ENCODE measurements at places on chromosomes 1 and 21. TPM values are rescaled to one million over a fixed set of nuclear protein-coding genes. Genes with fewer than 3 reads are reported as not detected.

GRCh38 chr1:82273816-82274215 lies 473.1 kb downstream of the ADGRL2 start:
- no peaks in the 10 kb centered on the region for H3K4me1 ChIP-seq
- DNase-seq: no peak
- no peaks in the 10 kb centered on the region for H3K36me3 ChIP-seq
- no peak overlapping the region for H3K27ac ChIP-seq
- no peaks in the 10 kb centered on the region for H3K27me3 ChIP-seq

ACOT11 gene
- 1.2 TPM for total RNA-seq

GRCh38 chr1:66439031-66439740 lies 94.8 kb upstream of the SGIP1 start:
- H3K36me3 ChIP-seq: no peaks in the 10 kb centered on the region
- no peaks in the 10 kb centered on the region for H3K27me3 ChIP-seq
- no peak for DNase-seq

KPNA6 gene
- 75.0 TPM for total RNA-seq

LCE1F gene
- not detected for total RNA-seq

PTPN7 gene
- total RNA-seq: 112 TPM

- peaks cover 16% of the 10 kb centered on the region for H3K36me3 ChIP-seq
- H3K27me3 ChIP-seq: no peaks in the 10 kb centered on the region
- peak overlapping the region; percentile 79 for H3K27ac ChIP-seq
- peaks cover 88% of the 10 kb centered on the region for H3K4me1 ChIP-seq
- H3K4me3 ChIP-seq: peak overlapping the region; percentile 63
- peak; percentile 74 for DNase-seq
These were observed 45.4 kb downstream of the CD247 start for GRCh38 chr1:167472752-167473521.

RHD gene
- not detected for total RNA-seq

GRCh38 chr1:40668769-40669525 lies 3.5 kb upstream of the RIMS3 start:
- no peaks in the 10 kb centered on the region for H3K36me3 ChIP-seq
- peaks cover 6% of the 10 kb centered on the region for H3K4me1 ChIP-seq
- H3K27ac ChIP-seq: no peak overlapping the region
- no peaks in the 10 kb centered on the region for H3K27me3 ChIP-seq
